ENCODE measurements at places on chromosomes 5 and 9.

- H3K27ac ChIP-seq = peak within 1 kb of the TSS; percentile 79
- peak; percentile 87 for DNase-seq
- peak within 1 kb of the TSS; percentile 84 for H3K4me3 ChIP-seq
Observed at GRCh38 chr5:177599731-177600507, at the start of gene B4GALT7. Gene B4GALT7 (plus strand): TSS chr5:177600132. CDS start chr5:177600211, 79 bp downstream.

GRCh38 chr5:80781356-80781755 lies 126.6 kb upstream of the DHFR start:
- H3K4me1 ChIP-seq = peaks cover 5% of the 10 kb centered on the region
- no peak for DNase-seq
- H3K27ac ChIP-seq = peak overlapping the region; percentile 2
- no peaks in the 10 kb centered on the region for H3K27me3 ChIP-seq
- H3K4me3 ChIP-seq = no peak overlapping the region
- peaks cover 29% of the 10 kb centered on the region for H3K36me3 ChIP-seq

- H3K27me3 ChIP-seq = no peaks in the 10 kb centered on the region
- no peak overlapping the region for H3K4me3 ChIP-seq
- no peak overlapping the region for H3K27ac ChIP-seq
- no peaks in the 10 kb centered on the region for H3K4me1 ChIP-seq
- DNase-seq = no peak
- no peaks in the 10 kb centered on the region for H3K36me3 ChIP-seq
Observed at GRCh38 chr5:2887481-2888348, 136.2 kb upstream of the IRX2 start.

DNA sequence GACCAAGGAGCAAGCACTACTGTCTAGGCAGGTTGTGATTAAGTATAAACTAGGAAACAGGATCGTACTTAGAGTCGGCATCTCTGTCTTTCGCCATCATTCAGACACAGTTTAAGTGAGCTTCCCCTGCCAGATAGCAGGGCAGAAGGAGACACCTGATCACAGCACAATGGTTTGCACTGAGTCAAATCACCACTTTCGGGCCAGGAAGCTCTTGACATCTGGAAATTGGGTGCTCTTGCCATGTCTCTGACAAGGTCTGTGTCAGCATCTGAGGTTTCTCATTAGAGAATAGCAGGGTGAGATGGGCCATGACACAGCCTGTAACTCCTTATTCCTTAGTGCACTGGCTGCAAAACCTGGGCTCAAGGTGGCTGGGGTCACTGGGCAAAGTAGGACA lies 8.3 kb downstream of the ADRB2 start:
- DNase-seq = peak; percentile 38
- H3K4me1 ChIP-seq = peaks cover 18% of the 10 kb centered on the region
- no peak overlapping the region for H3K4me3 ChIP-seq
- H3K27me3 ChIP-seq = peaks cover 4% of the 10 kb centered on the region
- no peaks in the 10 kb centered on the region for H3K36me3 ChIP-seq
- no peak overlapping the region for H3K27ac ChIP-seq

GRCh38 chr5:60076746-60077145 lies 183.2 kb upstream of the PDE4D start:
- H3K4me1 ChIP-seq = no peaks in the 10 kb centered on the region
- H3K4me3 ChIP-seq = no peak overlapping the region
- no peaks in the 10 kb centered on the region for H3K27me3 ChIP-seq
- H3K36me3 ChIP-seq = no peaks in the 10 kb centered on the region
- H3K27ac ChIP-seq = no peak overlapping the region
- no peak for DNase-seq

Measured in activated CD4-positive, alpha-beta memory T cell treated with anti-CD3 and anti-CD28 coated beads for 36 hours (primary cell).